BJ (cell line): ENCODE measurements at places on chromosomes 2 and 18. TPM values are rescaled to one million over a fixed set of nuclear protein-coding genes. Genes with fewer than 3 reads are reported as not detected.

LCT gene
- polyA plus RNA-seq, result not detected in 2 replicates

HOXD10 gene
- 11.0 and 12.6 TPM in 2 replicates for polyA plus RNA-seq

ITGA6 gene
- polyA plus RNA-seq, result 2.9 and 5.6 TPM in 2 replicates

SMAD4 gene
- 85.8 and 101 TPM in 2 replicates for polyA plus RNA-seq

COX7A2L gene
- 153 and 200 TPM in 2 replicates for polyA plus RNA-seq

MOGAT1 gene
- not detected in 2 replicates for polyA plus RNA-seq

UGT1A9 gene
- polyA plus RNA-seq, result not detected in 2 replicates
